ENCODE measurements at places on chromosomes 6 and 20.

- no peak for DNase-seq
Measured at GRCh38 chr6:94362061-94362864, 942.9 kb upstream of the EPHA7 start.

DNA sequence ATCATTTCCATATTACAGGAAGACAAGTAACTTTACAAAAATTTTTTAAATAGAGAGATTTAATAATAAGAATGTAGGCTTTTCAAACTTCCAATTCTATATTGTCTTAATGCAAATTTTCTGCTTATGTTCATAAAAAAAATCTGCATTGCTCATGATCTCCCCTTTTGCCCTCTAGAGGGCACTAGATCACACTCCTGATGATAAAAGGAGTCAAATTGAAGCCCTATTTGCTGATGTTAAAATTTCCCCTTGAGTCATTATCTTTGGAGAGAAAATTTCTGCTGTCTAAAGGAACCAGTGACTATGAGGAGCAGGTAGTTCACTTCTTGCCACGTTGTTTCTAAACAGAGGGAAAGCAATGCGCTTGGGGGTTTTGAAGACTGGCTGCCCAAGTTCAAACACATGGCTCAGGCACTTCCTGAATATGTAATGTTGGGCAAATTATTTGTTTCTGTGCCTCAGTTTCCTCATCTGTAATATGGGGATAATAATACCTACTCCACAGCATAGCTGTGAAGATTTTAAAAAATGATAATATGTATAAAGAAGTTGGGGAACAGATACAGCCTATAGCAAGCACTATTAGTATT, 874.2 kb downstream of the TFAP2A start:
- DNase-seq, result no peak

- DNase-seq, result no peak
Measured at GRCh38 chr6:157107915-157108651, 215.2 kb downstream of the TMEM242 start.

DNA sequence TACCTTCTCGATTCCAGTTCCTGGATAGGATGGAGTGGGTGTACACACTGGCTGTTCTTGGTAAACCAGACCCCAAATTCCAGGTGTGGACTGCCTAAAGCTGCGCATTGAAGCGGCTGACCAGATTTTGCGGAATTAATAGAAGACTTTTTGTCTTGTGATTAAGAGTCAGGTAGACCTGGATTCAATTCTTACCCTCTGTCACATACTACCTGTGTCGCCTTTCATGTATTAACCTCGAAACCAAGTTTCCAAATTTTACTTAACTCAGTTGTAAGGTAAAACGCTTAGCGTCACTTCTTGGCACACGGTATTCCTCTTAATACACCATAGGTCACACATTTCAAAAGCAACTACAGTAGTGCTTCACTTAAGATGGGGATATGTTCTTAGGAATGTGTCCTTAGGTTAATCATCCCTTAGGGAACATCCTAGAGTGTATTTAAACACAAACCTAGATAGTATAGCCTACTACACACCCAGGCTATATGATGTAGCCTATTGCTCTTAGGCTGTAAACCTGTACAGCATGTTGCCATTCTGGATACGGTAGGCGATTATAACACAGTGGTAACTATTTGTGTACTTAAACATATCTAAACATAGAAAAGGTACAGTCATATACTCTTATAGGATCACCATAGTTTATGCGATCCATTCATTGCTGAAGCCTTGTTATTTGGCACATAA, 733 bp upstream of the GOPC start:
- no peak for DNase-seq

DNA sequence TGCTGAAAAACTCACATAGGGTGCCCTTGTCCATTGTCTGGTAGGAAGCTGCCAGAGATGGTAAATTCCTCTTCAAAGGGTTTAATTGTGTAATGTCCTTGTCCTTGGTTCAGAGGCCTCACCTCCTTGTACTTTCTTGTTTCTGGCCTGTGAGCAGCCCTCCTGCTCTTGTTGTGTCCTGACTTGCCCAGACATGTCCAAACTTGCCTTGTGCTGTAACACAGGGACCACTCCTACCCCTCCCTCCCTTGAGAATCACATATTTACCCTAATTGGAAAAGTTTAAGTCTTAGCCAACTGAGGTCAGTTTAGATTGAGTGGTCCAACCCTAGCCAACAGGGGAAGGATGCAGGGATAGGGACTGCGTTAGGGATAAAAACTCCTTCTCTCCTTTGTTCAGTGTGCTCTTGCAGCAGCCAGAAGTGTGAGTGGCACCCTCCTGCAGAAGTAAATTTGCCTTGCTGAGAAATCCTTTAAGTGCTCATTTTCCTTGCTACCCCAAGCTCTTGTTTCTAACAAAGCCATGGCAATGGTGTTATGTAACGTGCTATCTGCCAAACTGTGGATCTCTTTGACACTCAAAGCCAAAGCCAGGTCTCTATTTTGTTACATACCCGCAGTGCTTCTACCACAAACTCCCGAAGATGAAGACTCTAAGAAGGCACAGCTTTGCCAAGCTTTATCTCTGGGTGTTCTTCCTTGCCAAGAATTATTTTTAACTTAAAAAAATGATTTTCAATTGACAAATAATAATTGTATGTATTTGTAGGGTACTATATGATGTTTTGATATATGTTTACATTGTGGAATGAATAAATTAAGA, 414.5 kb downstream of the ESR1 start:
- no peak for DNase-seq

- DNase-seq, result no peak
Measured at GRCh38 chr6:14626556-14626955, 509.0 kb downstream of the CD83 start.

GRCh38 chr20:53187392-53188068, 215.4 kb downstream of the TSHZ2 start:
- DNase-seq, result no peak

DNA sequence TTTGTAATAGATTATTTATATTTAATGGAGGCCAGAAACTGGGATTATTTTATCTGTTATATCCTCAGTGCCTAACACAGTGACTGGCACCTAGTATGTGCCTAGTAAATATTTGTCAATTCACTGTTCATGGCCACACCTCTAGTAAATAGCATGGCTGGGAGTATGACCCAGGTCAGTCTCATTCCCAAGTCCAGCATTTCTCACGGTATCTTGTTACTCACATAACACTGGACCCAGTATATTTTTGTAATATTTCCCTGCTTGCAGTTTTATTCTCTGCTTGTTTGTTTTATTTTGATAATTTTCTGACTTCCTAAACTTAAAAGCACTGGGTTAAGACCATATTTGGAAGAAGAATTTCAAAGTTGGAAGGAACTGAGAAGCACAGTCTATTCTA, 47.7 kb downstream of the CTNNBL1 start:
- no peak for DNase-seq

DNA sequence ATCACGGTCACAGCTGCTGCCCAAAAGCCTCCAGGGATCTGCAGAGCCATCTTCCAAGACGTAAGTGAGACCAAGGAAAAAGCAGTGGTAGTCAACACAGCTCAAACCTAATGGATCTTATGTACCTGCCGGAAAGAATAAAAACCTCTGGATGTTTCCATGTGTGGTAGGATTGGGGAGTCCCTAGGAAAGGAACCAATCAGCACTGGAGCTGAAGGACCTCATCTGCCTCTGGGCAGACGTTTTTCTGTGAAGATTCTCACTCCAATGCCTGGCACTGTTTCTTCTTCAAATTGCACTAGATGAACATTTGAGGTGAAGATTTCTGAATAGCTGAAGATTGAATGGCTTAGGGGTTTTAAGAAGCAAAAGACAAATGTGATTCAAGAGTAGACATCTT, at the start of gene HLA-DQB2:
Gene HLA-DQB2 (minus strand): TSS at position 112 of the 400 bp plus-strand sequence. CDS start 62 bp downstream, at position 50.
- no peak for DNase-seq

- no peak for DNase-seq
Measured at GRCh38 chr6:36419310-36419709, 23.3 kb downstream of the PXT1 start.

GRCh38 chr6:31903957-31904356, 2.1 kb upstream of the ZBTB12 start:
- DNase-seq, result no peak

- no peak for DNase-seq
Measured at GRCh38 chr20:58056021-58056591, 172.3 kb downstream of the ANKRD60 start.

- no peak for DNase-seq
Measured at GRCh38 chr20:47735412-47736400, 49.6 kb downstream of the SULF2 start.

DNA sequence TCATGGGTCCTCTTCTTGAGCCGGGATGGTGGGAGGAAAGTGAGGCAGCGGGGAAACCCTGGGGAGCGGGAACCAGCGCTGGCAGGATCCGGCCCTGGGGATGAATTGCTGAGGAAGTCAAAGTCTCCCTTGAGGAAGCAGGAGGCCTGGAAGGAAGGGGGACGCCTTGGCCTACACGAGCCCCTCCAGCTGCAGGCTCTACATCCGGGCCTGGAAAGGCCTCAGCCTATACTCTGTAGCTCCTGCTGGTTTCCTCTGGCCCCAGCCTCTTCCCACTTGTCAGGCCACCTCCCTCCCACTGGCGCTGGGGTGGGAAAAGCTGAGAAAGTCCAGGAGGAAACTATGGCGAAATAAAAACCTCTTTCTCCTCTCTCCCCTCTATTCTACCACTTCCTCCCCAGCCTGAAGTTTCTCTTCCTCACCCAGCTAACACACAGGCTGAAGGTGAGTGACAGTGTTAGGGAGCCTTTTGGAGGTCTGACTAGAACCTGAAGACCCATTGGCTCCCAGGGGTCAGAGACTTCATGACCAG, 14.9 kb downstream of the TREML2 start:
- DNase-seq, result no peak

- DNase-seq, result no peak
Measured at GRCh38 chr6:112947507-112947906, 600.4 kb downstream of the RFPL4B start.

DNA sequence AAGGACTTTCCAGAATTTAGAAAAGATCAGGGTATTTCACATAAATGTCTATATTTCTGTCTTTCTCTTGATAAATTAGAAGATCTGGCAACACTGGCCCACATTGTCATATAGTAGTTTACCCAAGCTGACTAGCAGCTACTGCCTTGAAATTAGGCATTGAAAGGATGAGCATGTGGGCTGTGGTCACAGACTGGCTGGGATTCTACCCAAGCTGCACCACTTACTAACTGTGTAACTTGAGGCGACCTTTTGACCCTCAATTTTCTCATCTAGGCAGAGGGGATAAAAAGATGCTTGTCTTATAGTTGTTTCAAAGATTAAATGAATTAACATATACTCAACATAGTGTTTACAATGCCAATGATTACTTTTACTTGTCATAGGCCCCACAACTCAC, 152.7 kb upstream of the BMP2 start:
- no peak for DNase-seq

DNA sequence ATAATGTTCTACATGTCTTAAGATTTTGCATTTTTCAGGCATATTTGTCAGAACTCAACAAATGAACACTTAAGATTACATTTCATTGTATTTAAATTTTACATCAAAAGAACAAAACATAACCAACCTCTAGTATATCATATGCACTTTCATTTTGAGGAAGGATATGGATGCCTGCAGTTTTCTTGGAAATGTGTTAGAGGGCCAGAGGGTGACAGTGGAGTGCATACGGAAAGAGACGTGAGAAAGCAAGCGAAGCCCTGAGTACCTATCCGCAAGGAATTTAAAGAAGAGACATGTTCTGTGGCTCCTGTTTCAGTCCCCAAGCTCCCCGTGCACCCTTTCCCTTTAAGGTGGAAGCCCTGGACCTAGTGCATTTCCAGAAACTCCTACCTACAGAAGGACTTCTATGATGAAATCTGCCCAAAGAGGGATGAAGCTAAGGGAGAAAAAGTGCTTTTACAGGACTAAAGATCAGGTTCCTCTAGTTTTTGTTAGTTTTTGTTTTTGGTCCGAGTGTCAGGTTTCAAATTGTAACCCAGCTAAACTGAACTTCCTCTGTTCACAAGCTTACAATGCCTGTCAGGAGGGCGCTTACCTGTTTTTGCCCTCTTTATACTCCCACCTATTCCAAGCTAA, 38.8 kb downstream of the EZR start:
- DNase-seq, result peak; percentile 14

- DNase-seq, result no peak
Measured at GRCh38 chr6:17429383-17430061, 36.1 kb downstream of the CAP2 start.

- DNase-seq, result no peak
Measured at GRCh38 chr6:15408758-15409157, 162.9 kb downstream of the JARID2 start.

- no peak for DNase-seq
Measured at GRCh38 chr20:3565851-3566250, 95.0 kb downstream of the ATRN start.

DNA sequence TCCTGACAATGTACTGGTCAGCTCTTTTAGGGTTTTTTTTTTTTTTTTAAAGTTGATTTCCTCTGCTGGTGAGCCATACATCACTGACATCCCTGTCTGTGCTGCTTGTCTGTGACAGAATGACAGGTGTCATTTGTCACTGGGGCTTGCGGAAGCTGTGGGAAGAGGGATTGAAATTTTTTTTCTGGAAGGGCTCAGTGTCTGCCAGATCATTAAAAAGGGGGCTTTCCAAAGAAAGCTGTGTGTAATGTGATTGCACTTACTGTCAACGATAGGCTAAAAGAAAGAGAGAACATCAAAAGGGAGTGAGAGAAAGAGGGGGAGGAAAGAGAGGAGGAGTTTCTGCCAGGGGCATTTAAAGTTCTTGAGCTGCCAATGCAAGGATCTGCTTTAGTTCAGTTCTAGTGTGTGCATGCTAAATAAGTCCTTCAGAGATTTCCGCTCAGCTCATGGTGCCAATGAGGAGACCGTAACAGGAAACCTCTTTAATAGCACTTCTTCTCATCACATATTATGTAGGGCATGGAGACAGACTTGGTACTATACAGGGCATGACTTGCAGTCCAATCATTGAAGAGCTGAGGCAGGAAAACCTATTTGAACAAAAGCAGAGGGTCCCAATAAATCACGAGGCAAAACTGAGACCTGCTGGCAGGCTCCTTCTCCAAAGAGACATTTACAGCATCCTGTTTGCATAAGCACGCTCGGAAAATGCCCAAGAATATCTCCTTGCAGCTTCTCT, 177.2 kb downstream of the TSHZ2 start:
- DNase-seq, result no peak

DNA sequence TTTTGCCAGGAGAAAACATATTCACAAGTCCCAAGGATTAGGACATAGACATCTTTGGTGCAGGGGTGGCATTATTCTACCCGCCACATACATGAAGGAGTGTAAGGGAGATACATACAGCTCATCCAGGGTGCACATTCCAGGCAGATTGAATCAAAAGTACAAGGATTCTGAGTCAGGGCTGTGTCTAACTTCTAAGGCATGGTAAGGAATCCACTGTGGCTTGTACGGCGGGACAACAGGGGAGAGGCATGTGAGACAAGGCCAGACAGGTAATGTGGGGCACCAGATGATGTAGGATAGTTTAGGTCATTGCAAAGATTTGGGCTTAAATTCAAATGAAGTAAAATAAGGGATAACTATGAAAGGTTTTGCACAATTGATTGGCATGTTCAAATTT, 780.9 kb downstream of the C6orf118 start:
- DNase-seq, result no peak

GRCh38 chr20:34210271-34210670, 31.0 kb upstream of the ASIP start:
- no peak for DNase-seq

- DNase-seq, result no peak
Measured at GRCh38 chr20:37535443-37536132, 7.9 kb upstream of the BLCAP start.

GRCh38 chr6:123044341-123044860, 48.4 kb downstream of the CLVS2 start:
- DNase-seq, result no peak

Data from activated T-cell treated with anti-CD3 and anti-CD28 coated beads, Interleukin-2, amount 50 U/mL, for 24 hours (primary cell).